KG1 (cell line): ENCODE measurements at places on chromosomes 1 and 21.
A peak's percentile ranks its signal among the peaks of the same experiment; 100 is the strongest.

GRCh38 chr1:195934817-195935553 lies 673.3 kb downstream of the KCNT2 start:
- DNase-seq: no peak

DNA sequence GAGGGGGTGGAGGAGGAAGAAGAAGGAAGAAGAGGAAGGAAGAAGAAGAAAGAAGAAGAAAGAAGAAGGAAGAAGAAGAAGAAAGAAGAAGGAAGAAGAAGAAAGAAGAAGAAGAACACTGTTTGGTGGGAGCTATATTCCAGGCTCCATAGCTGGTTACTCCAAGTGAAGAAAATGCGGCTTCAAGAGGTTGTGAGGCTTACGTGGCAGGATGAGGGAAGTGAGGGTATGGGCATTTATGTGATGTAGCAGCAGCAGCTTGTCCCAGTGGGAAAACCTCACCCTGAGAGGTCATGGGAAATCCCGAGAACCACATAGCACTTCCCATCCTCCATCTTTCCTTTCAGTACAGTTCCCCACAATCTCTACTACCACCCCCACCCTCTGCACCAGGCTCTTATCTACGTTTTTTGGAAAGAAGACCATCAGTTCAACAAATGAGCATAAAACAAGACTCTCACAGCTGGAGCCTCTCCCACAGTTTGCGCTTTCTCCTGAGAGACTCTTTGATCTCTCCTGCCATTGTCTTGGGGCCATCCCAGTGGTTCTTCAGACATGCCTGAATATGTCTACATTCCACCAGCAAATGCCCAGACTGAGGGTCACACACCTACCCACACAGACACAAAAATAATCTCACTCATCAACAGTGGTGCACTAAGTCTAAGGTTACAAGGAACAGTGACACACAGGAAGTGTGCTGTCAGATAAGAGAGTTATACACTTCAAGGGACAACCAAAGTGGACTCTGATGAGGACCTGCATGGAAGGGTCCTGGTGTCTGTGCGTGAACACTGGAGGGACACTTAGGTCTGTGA lies 77.9 kb upstream of the KCNJ15 start:
- DNase-seq: no peak

GRCh38 chr1:234986750-234987414 lies 141.8 kb downstream of the TOMM20 start:
- DNase-seq: no peak

GRCh38 chr1:147494998-147495580 lies 46.2 kb upstream of the BCL9 start:
- DNase-seq: peak; percentile 15

DNA sequence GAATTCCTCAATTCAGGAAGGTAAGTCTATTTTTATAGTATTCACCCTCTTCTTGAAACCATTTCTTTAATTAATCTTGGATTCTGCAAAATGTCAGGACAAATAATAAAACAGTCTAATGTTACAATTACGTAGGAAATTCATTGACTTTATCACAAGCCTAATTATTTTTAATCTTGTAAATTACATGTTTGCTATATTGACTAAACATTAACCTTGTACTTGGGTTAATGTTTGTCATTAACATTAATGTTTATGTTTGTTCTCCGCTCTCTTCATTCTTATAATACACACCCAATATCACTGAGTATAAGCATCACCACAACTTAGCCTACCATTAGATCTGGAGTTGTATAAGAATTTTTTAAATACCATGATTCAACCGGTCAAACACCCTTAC lies 2.8 kb downstream of the GCLM start:
- DNase-seq: no peak

DNA sequence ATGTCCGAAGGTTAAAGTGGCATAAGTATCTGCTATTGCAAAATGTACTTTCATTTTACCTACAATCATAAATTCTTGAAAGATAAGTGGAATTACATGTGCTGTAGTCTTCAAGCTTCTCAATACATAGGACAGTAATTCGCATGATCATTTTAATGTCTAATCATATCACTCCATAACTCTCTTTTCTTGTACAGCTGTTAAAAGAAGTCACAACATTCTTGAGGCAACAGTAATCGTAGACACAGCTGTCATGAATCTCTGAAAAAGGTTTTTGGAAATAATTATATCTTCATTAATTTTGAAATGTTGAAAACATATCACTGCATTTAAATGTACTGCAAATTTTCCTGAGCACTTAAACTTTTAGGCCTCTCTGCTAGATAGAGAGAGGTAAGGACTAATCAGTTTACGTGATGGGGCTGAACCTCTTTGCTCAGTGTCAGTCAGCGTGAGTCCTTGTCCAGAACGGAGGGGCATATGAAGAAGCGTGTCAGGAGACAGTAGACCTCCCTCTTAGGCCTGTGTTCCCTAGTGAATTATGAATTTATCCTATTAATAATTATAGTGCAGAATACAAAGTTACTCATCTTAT lies 133.4 kb downstream of the NEK7 start:
- DNase-seq: no peak

DNA sequence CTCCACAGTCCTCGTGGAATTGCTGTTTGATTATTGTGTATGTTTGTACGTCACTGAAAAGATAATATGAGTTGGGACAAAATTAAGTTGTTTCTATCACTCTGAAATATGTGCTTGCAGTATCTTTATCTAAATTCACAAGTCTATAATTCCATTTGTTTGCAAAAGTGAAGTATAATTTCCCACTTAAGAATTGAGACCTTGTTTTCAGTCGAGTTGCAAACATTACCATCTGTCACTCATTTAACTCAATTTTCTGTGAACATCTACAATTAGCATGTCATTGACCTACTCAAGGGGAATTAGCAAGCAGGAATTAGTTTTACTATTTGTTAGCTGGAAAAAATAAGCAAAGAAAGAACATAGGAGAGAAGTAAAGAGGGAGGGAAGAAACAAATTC lies 195.8 kb downstream of the TPR start:
- DNase-seq: no peak

GRCh38 chr1:212920896-212921295 lies 29.4 kb upstream of the VASH2 start:
- DNase-seq: no peak

GRCh38 chr1:12649971-12650421 lies 6.1 kb downstream of the AADACL4 start:
- no peak for DNase-seq

DNA sequence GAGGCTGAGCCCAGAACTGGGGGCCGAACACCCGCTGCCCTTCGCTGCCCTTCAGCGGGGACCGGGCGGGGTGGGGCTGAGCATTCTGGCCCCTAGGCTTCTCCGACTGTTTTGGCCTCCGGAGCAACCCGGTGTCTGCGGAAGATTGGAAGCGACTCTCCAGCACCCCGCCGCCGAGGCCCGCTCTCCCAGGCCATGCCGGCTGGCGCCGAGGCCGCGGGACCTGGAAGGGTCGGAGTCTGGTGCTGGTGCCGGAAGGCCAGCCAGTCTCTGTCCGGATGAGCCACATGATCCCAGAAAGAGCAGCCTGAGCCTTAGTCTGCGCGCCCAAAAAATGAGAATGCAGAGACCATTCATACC lies 272.0 kb downstream of the FOXD2 start:
- no peak for DNase-seq

GRCh38 chr1:201433609-201434008 lies 12.1 kb upstream of the TNNI1 start:
- DNase-seq: no peak

- peak; percentile 31 for DNase-seq
Measured at GRCh38 chr1:43274125-43274803, 4.5 kb downstream of the TMEM125 start.

DNA sequence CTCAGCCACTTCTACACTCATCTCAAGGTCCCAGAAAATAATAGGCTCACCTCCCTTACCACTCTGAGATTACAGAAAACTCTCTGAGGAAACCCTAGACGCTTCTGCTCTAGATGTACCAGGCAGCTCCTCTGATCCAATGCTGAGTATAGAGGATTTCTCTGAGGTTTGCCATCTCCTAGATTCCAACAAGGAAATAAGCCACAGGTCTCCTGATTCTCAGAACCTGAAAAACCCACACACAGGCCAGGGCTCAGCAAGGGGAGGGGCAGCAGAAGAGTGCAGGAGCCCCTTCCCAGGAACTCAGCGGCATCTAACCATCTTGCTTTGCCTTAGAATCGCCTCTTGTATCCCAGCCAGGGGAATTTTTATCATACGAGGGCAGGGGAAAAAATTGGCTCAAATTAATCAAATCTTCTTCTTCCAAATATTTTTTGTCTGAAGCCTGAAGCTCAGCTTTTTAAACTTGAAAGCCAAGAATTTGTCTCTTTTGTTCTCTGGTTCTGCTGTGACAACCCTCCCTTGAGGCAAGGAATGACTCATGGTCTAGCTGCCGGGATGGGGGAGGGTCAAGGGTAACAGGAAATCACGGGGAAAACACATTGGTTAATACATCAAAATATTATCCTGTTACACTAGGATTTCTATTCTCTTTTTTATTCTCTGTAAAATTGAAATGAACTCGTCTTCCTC lies 30.8 kb downstream of the GORAB start:
- no peak for DNase-seq

DNA sequence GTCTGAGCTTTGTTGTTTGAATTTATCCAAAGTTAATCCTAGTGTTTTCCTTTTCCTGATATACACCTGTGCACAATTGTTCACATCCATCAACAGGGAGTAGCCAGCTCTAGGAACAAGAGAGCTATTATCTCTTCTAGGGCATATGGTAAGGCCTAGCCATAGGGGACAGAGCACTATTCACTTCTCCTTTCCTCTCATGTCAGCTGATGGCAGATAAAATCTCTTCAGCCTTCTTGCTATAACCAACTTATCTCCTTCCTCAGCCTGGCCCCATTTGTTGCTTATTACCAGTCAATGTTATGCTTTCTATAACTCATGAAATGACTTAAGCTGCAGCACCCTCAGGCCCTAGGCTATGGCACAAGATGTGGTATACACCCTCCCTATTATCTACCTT lies 38.9 kb downstream of the PATJ start:
- peak; percentile 14 for DNase-seq

DNA sequence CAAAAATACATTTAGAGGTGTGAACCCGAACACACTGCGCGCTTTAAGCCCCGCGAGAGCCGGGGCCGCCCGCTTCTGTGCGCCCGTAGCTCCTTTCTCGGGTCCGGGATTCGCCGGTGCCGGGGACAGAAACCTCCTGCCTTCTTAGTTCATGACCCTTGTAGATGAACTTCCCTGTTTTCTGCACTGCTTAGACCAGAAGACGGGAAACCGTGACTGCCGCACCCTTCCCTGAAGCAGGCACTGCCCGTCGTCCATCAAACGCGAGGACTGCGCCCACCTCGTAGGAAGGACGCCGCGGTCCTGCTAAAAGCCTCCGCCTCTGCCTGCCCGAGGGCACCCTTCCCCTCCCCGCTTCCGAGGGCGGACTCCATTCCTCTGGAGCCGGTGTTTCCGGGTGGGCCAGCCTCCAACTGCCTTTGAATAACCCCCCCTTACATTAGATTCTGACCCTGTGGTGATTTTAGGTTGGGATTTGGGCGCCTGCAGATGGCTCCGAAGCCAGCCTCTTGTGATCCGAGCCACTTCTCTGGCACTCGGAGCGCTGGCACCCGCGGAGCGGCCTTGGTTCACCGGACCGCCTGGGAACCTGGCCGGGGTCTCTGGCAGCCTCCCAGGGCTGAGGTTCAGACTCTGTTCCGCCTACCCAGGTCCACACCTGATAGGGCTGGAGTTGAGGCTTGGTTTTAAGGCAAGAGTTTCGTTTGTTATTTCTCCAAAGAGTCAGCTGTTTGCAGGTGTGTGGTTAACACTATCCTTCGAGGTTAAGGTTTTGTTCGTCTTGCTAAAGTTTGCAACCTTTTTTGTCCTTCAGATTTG lies 1.2 kb upstream of the PTTG1IP start:
- DNase-seq: peak; percentile 76

DNA sequence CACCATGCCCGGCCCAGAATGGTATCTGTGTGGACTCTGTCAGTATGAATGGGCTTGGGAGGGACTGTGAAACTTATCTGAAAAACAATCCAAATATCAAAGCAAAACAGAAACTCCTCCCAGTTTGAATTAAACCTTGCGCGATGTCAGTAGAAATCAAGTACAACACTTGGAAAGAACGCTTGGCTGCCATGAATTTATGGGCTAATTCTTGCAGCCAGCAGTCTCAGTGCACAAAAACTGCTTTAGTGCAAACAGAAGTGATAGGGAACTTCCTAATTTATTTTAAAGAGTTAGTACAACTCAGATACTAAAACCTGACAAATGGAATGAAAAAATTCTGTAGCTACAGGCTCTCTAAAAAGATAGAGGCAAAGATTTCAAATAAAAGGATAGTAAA lies 8.5 kb downstream of the CLCA1 start:
- no peak for DNase-seq

GRCh38 chr1:88472298-88472697 lies 211.8 kb upstream of the PKN2 start:
- no peak for DNase-seq

- DNase-seq: no peak
Measured at GRCh38 chr1:217494767-217495166, 136.1 kb downstream of the GPATCH2 start.

- DNase-seq: no peak
Measured at GRCh38 chr1:61752921-61753389, 10.7 kb downstream of the PATJ start.

DNA sequence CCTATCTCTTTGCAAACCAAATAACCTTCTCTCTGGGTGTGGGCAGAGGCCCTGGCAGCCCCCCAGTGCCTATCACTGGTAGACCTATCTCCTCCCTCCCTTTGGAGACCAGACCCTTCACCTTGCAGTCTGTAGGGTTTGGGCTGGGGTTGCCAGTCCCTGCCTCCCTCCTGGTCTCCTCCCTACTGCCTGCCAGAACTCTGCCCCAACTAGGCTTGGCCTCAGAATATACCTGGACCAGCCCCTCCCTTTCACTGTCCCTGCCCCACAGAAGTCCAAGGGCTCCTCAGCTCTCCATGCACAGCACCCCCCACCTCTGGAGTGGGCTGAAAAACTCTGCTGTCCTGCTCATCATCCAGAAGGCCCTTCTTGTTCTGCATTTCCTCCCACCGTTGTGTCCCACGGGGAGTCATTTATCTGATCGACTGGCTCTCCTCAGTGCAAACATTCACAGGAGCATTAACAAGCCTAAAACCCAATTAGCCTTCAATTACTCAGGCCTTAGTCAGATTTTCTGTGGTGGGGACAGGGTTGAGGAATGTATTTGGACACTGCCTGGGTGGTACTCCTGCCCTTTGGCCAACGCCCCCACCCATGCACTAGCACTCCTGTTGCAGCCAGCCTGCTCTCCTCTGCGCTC lies 27.7 kb upstream of the DMBX1 start:
- DNase-seq: no peak

DNA sequence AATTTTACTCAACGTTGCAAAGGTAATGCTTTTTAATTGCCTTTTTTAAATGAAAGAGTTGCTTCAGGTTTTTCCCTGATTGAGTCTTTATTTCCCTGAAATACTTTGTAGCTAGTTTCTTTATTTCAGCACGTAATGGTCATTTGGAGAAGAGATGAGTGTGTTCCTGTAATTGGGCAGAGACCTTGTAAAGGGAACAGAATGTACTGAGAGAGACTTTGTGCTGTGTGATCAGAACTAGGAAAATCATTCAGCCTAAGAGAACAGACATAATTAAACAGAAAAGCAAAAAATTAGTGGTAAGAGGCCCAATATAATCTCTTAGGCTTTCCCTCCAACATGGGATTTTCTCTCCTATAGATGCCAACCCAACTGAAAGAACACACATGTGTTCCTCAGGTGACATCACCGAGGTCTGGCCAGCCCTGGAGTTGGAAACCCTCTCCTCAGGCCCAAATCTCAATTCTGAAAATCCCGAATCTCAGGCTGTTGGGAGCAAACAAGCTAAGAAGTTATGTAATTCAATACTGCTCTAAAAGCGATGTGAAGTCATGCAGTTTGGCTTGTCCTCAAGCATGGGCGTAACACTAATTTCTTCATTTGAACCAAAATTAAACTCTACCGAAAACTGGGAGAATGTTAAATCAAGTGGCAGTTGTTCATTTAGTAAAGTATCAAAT lies 102.0 kb downstream of the TGFB2 start:
- no peak for DNase-seq
